ENCODE measurements at places on chromosomes 3 and 15.

- DNase-seq = no peak
These were observed 366.7 kb upstream of the ROBO2 start for GRCh38 chr3:76673171-76673570.

- no peak for DNase-seq
These were observed 48.7 kb downstream of the FBN1 start for GRCh38 chr15:48596841-48597240.

GRCh38 chr3:64008487-64009351, 14.6 kb downstream of the PSMD6 start:
- no peak for DNase-seq

GRCh38 chr3:42055291-42055690, 35.9 kb upstream of the TRAK1 start:
- DNase-seq = peak; percentile 79

DNA sequence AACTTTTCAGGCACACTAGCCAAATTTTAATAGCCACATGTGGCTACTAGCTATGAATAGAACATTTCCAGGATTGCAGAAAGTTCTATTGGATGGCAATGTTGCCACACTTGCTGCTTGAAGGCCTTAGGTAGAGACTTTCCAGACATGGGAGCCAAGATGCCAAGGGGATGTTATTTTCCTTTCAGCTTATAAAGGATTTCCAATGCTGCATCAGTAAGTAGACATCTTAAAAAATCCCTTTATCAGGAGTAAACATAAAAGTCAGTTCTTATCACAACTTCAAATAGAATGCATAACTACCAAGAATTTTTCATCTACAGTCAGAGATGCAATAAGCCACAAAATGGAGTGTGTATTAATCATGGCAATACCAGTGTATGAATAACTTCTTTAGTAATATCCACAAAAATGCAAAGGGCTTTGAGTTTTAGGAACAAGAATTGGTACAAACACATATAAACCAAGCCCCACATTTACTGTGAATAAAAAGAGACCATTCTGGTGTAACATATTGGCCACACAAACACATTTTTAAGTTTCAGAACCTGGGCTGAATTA, 457.1 kb upstream of the ADAMTS9 start:
- peak; percentile 14 for DNase-seq

DNA sequence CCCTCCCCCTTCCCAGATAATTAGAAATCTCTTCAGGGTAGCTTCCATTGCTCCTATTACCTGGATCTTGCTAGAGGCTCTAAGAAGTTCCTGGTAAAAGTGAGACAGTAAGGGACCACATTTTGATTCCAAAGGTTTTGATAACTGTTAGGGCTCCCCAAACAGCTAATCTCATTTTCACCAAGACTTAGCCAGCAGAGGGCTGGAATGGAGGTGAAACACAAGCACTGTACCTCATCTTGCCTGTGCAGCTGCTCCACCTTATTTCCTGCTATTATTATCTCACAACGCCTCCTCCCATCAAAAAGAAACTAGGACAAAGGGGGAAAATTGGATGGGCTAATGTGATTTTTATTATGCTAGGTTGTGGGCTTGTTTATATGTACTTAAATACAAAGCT, 7.3 kb downstream of the SETD5 start:
- no peak for DNase-seq

DNA sequence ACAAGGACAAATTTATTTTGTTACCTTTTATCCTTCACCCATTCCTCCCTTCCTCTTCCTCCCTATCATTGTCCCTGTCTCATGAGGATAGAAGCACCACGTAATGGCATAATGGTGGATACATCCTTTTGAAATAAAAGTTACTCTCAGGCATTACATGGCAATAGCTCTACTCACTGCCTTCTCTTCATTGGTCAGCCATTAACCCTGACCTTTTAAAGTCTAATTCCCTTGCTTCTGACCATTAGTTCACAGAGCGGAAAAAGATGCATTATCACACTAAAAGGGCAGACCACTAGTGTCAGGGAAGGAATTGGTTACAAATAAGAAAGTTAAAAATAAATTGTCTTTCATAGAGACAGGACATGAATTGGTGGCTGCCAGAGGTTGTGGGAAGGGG, 54.6 kb upstream of the EIF1B start:
- DNase-seq = no peak

DNA sequence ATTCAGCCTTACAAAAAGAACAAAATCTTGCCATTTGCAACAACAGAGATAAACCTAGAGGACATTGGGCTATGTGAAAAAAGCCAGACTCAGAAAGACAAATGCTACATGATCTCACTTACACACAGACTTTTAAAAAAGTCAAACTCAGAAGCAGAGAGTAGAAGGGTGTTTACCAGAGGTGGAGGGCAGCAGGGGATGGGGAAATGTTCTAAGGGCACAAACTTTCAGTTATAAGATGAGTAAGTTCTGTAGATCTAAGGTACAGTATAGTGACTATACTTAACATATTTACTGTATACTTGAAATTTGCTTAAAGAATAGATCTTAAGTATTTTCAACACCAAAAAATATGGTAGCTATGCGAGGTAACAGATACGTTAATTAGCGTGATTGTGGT, 3.0 kb downstream of the MYEF2 start:
- DNase-seq = no peak

GRCh38 chr3:72176537-72177041, 391.6 kb upstream of the PROK2 start:
- no peak for DNase-seq

GRCh38 chr3:48930590-48930989, 11.9 kb downstream of the ARIH2 start:
- no peak for DNase-seq

- DNase-seq = no peak
These were observed 49.1 kb downstream of the PDHB start for GRCh38 chr3:58384381-58385090.

DNA sequence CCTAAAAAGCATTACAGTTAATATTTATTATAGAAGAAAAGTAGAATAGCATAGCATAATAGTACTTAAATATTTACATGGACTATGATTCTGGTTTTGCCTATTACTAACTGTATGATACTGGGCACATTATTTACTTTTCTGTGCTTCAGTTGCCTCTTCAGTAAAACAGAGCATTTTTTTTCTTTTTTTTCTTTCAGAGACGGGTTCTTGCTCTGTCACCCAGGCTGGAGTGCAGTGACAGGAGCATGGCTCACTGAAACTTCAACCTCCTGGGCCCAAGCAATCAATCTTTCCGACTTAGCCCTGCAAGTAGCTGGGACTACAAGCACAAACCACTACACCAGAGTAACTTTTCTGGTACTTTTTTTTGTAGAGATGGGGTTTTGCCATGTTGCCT, 47.0 kb downstream of the GYG1 start:
- DNase-seq = no peak

- DNase-seq = no peak
These were observed 100.6 kb upstream of the PLAAT1 start for GRCh38 chr3:193140381-193140780.

- DNase-seq = no peak
These were observed 196.3 kb downstream of the MEIS2 start for GRCh38 chr15:36903922-36904556.

GRCh38 chr15:90230071-90230494, 3.7 kb downstream of the CIB1 start:
- no peak for DNase-seq

DNA sequence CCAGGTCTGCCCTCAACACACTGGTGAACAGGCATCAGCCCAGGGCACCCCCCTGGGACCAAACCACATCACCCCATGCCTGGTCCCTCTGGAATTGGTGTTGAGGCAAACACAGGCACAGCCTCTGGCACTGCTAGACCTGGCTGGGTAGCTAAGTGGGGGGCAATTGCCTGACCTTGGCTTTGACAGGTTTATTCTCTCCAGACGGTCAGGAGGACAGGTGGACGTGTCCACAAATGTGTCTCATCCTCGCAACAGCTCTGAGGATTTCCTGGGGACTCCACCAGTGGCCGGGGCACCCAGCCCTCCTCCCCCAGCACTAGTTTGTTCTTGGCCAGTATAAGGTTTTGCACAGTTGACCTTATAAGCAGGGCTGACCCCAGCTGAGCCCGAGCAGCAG, 31.3 kb downstream of the TKT start:
- no peak for DNase-seq

GRCh38 chr3:9244495-9245183, 4.8 kb downstream of the SRGAP3 start:
- DNase-seq = no peak

DNA sequence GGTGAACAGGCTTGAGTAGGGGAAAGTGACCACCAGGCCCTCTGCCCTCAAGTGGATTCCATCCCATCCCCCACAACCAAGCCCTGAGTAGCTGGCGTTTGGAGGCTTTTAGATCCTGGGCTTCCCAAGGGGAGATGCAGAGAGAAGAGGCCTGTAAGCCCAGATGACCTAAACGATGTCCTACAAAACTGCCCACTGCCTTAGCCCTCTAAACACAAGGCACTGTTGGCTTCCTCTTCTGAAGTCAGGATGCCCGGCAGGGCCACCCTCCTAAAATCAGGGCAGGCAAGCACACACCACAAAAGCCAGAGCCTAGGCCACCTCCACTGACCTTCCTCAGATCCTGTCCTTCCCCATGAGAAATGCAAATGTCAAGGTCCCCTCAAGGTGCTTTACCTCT, 68.6 kb downstream of the ADCY5 start:
- no peak for DNase-seq

- peak; percentile 24 for DNase-seq
These were observed 306.4 kb downstream of the MAGI1 start for GRCh38 chr3:65732051-65732935.

DNA sequence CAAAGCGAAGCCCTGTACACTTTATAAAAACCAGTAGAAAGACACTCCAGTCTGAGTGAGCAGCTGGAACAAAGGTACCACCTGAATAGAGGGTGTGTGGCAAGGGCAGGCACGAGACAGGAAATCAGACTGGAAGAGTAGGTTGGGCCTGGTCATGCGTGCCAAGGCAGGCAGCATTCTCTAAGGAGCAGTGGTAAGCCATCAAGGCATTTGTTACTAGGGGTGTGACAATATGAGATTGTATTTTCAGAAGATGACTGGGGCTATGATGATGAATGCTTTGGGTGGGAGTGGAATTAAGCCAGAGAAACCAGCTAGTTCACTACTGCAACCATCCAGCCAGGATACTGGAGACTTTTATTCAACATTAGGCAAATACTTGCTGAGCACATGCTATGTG, 5.0 kb downstream of the JMJD7 start:
- no peak for DNase-seq

GRCh38 chr3:64728994-64729393, 41.2 kb upstream of the ADAMTS9 start:
- DNase-seq = no peak

- DNase-seq = no peak
These were observed 211.1 kb downstream of the SLC9A9 start for GRCh38 chr3:143637133-143637532.

GRCh38 chr3:14811684-14812083, 7.1 kb upstream of the FGD5 start:
- DNase-seq = no peak

DNA sequence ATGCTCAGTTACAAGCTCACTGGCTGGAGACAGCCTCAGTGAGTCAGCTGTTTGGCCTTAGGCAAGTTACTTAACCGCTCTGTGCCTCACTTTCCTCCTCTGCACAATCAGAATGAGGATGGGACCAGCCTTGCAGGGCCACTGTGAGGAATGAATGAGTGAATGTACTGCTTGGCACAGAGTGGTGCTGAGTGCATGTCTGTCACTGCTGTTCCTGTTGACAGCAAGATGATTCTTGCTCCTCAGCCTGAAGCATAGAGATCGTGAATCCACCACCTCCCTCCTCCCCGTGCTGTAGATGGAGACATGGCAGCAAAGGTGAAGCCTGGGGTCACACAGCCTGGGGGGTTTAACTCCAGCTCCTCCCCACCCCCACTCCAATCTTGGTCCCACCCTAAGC, 14.6 kb upstream of the GRIP2 start:
- no peak for DNase-seq

GRCh38 chr3:98780343-98780742, 17.2 kb downstream of the ST3GAL6 start:
- DNase-seq = no peak

DNA sequence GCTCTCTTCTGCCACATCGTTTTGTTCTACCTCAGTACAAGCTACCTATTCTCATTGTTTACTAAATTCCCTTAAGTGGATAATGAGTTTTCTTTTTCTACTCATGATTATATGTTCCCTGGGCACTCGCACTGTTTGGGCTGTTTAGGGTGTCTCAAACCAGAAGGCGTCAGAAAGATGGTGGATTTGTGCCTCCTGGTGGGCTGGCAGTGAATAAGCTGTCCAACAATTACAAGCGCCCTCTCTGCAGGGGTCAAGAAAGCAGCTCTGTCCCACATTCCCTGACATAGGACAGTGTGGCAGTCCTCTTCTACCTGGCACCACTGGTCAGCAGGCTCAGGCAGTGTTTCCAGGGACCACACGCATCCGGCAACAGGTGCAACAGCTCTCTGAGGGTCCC, 173.4 kb upstream of the PPP2R3A start:
- DNase-seq = no peak

GRCh38 chr3:186362537-186362842, 456 bp upstream of the DGKG start:
- no peak for DNase-seq

DNA sequence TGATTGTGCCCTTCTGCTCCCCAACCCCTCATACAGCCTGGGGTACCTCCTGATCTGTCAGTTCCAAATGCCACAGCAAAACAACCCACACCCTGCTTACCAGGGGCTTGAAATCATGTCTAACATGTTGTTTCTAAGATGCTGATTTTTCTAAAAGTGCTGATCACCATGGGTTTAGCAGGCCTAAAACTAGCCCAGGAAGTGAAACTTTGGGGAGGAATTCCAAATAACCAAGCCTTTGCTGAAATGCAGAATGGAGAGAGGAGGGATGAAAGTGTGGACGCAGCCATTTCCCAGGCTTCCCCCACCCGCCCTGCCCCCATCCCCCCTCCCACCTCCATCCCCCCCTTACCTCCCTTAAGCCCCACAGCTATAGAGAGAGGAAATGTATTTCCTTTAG, 2.0 kb upstream of the HRH1 start:
- no peak for DNase-seq

GRCh38 chr15:92101708-92102394, 248.3 kb downstream of the SLCO3A1 start:
- DNase-seq = no peak

DNA sequence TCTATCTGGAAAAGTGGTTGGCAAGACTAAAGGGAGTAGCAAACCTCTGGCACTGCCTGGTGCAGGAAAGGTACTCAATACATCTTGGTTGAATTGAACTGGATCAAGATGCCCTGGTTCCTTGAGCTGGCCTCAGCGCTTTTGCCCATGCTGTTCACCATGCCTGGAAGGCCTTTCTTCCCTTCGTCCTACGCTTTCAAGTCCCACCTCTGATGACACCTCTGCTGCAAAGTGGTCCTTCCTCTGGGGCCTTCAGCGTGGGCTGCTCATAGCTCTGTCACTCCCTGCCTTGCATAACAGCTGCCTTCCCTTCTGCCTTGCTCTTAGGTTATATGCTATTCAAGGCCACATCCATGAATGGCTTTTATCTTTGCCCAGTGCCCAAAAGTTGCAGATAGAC, 23.0 kb downstream of the ITGA11 start:
- no peak for DNase-seq

DNA sequence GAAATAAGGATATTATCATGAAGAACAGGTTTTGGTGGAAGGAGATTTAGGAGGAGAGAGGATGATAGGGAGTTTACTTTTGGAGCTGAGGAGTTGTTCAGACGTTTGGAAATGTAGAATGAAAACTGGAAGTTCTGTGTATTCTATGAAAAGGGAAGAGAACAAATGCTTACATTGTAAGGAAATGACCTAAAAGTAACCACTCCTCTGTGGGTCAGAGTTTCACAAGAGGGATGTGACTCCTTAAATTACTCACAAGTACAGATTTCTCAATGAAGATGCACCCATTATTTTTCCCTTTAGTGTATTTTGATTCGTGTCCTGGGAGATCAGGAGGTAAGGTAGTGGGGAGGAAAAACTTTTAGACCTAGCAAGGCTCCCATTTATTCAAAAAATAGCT, 4.0 kb downstream of the RNF13 start:
- DNase-seq = no peak

Data from AG09309 (cell line).